ENCODE measurements at places on chromosomes 5 and 9.

- no peak for DNase-seq
These were observed 60.1 kb downstream of the FBN2 start for GRCh38 chr5:128477944-128478343.

DNA sequence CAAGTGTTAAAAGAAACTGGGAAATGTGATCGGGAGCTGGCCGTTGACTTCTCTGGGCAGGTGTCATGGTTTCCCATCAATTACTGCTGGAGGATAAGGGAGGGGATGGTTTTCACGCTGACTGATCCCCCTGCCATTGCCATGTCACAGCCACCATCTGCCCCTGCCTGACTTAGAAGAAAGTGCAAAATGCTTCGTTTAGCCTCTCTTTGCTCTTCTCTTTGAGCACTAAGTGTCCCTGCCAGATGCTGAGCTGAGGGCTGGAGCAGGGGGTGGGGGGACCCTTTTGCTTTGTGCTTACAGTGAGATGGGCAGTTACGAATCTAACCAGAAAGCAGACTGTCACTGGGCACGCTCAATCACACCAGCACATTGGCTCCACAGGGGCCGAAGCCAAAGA is 138.4 kb upstream of the ALDH1B1 start:
- no peak for DNase-seq

DNA sequence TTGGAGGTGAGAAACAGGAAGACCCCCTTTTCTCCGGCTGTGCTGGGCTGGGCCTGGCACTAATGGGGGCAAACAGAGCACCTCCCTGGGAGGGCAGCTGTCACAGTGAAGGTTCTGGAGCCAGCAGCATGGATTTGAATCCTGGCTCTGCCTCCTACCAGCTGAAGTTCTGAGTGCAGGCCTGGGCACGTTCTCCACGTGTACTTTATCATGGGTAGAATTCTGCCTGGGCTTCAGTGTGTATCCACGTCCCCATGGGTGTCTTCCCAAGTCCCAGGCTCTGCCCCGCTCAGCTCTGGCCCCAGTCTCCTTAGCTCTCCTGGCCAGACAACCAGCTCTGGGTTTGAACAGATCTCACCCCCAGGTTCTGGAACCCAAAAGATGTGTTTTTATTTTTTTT is 223.2 kb downstream of the PBX3 start:
- DNase-seq, result no peak

GRCh38 chr9:98972716-98973115 is 29.0 kb downstream of the COL15A1 start:
- no peak for DNase-seq

- DNase-seq, result no peak
These were observed 1309.2 kb upstream of the C9orf72 start for GRCh38 chr9:28882529-28882928.

GRCh38 chr5:40386289-40386688 is 293.4 kb upstream of the PTGER4 start:
- DNase-seq, result no peak

GRCh38 chr9:17881371-17881770 is 302.5 kb downstream of the SH3GL2 start:
- DNase-seq, result no peak

DNA sequence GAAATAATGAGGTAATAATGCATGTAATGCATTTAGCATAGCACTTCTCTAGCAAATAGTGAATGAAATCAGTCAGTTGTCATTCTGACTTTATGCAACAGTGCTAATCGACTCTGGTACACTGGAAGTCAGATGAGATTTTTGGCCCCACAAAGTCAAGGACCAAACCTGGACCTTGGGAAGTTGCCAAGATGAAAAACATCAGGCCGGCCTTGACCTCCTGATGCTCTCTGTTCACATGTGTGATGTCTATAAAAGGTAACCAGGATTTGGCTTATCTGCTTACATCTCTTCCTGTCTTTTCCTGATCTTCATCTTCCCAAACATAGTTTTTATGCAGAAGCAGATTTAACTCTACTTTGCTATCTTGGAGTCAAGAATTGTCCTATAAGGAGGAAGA is 39.5 kb downstream of the SLC22A5 start:
- no peak for DNase-seq

DNA sequence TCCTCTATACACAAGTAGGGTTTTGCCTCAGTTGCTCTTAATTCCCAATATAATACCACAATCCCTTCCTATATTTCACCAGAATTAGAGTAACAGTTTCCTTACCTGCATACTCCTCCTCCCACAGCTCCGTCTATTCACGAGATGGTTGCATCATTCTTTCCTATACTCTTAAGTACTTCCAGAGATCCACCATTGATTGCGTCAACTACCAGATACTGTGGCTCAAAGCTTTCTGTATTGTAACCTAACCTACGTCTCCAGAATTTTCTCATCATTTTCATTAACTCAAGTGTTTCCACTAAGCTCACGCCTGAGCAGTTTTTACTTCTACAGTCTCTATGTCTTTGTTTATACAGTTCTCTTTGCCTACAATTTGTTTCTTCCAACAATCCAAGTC is 31.2 kb upstream of the MINAR2 start:
- no peak for DNase-seq

- DNase-seq, result no peak
These were observed 235.0 kb downstream of the ISL1 start for GRCh38 chr5:51618234-51618633.

DNA sequence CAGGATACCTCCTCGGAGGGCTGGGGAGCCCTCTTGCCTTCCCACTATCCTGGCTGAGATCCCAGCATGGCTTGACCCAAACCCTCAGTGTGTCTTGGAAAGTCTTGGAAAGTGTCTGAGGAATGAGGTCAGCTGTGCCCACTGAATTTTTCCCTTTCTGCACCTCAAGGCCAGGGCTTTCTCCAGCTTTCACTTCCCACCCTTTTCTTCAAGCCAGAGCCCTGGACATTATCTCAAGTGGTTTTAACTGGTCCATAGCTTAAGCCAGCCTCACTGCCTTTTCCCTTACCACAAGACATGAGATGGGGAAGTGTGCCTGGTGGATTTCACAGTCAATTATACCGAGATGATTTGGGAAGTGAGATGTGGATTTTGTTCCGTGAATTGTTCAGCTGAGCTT is 35.7 kb upstream of the LHX2 start:
- DNase-seq, result no peak

GRCh38 chr9:98532147-98532546 is 176.6 kb downstream of the GABBR2 start:
- no peak for DNase-seq

GRCh38 chr5:65327582-65327981 is 154.1 kb downstream of the ADAMTS6 start:
- DNase-seq, result no peak

DNA sequence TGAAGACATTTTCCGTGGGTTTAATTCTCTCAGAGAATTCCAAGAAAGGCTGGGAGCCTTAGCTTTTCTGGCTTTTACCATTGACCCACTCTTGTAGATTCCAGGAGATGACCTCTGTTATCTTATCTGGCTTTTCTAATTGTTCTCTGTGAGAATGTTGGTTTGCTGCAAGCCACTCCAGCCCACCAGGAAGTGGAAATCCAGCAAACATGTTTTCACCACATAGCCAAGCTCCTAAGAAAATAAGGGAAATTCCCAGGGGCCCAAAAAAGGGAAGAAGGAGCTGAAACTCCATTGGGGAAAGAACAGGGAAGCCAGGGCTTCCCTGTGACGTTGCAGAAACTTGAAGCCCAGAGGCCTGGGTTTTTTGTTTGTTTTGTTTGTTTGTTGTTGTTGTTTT is 19.7 kb downstream of the GPR107 start:
- DNase-seq, result no peak

GRCh38 chr5:37888476-37888875 is 48.6 kb upstream of the GDNF start:
- DNase-seq, result no peak

DNA sequence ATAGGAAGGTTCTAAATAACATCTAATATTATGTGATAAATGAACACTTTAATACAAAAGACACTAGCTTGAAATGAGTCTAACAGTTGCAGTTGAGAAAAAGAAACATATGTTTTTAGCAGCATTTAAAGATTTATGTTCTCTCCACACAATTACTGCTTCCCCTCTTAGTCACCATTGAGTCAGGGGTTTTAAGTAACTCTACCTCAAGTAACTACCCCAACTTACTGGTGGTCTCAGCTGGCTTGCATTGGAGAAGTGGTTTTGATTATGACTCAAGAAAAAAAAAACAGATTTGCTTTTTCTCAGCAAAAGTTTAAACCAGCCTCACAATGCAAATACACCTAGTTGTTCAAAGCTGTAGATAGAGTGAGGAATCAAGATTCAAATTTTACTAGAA is 1216.5 kb upstream of the CDH9 start:
- no peak for DNase-seq

- DNase-seq, result no peak
These were observed 78.5 kb downstream of the SHB start for GRCh38 chr9:37990404-37991015.

- DNase-seq, result no peak
These were observed 27.3 kb downstream of the WNT8A start for GRCh38 chr5:138111181-138111580.

GRCh38 chr9:109857336-109857735 is 77.3 kb downstream of the PALM2AKAP2 start:
- DNase-seq, result no peak
